ENCODE measurements at places on chromosomes 7 and 10.

- DNase-seq = no peak
These were observed 57.3 kb upstream of the CAMK2B start for GRCh38 chr7:44382459-44383265.

DNA sequence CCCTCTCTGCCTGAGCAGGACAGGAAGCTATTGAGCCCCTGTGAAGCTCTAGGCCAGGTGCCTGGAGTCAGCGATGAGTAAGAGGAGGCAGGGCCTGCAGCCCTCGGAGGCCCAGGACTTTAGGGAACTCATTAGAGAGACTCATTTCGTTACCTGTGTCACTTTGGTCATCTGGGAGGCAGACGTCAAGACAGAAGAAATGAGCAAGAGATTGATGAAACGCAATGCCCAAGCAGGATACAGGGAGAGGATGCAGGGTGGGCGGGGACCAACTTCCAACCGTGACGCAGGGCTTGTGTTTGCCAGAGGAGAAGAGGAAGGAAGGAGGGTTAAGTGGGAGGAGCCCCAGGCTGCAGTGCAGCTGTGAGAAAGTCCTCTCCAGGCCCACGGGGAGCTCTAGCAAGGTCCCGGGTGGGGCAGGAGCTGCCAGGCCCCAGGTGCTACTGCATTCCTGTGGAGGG, 26.4 kb upstream of the GNA12 start:
- peak; percentile 49 for DNase-seq

GRCh38 chr10:5508161-5508604, 8.8 kb upstream of the CALML5 start:
- no peak for DNase-seq

GRCh38 chr10:85623758-85624157, 742.8 kb downstream of the GRID1 start:
- no peak for DNase-seq

GRCh38 chr10:65570143-65571010, 1355.5 kb upstream of the LRRTM3 start:
- no peak for DNase-seq

GRCh38 chr10:78794736-78795455, 273.9 kb upstream of the ZMIZ1 start:
- DNase-seq = no peak

DNA sequence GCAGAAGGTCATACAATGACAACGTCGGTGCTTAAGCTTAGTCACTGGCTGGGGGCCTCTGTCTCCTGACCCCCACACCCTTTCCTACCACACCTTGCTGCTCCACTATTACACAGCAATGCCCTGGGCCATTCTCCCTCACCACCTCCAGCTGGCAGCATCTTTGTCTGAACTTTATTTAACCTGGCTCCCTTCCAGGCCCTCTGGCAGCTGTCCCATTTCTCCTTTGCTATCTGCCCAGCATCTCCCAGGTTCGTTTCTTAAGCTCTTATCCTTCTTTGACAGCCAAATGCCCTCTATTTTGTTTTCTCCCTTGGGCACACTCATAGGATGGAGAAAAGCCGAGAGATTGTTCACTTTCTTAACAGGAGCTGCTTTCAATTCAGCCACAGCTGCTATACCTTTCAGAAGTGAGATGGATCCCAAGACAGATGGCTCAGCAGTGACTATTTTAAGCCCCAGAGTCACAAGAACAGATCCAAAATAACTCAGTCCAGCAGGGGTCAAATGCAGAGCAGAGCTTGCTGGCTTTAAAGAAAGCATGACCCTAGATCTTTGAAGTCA, 1277.1 kb upstream of the AUTS2 start:
- no peak for DNase-seq

DNA sequence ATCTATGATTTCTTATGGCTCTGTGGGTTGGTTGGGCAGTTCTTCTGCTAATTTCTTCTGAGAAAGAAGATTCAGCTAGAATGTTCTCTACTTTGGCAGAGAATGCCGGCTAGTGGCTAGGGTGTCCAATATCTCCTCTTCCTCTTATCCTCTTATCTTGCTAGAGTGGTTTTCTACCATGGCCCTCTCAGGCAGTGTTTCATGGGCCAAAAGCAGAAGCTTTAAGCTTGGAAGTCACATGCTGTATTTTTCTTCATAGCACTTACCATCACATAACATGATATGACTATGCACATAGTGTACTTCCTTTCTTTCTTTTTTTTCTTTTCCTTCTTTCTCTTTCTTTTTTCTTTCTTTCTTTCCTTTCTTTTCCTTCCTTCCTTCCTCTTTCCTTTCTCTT, 140.0 kb downstream of the ITGB8 start:
- no peak for DNase-seq

DNA sequence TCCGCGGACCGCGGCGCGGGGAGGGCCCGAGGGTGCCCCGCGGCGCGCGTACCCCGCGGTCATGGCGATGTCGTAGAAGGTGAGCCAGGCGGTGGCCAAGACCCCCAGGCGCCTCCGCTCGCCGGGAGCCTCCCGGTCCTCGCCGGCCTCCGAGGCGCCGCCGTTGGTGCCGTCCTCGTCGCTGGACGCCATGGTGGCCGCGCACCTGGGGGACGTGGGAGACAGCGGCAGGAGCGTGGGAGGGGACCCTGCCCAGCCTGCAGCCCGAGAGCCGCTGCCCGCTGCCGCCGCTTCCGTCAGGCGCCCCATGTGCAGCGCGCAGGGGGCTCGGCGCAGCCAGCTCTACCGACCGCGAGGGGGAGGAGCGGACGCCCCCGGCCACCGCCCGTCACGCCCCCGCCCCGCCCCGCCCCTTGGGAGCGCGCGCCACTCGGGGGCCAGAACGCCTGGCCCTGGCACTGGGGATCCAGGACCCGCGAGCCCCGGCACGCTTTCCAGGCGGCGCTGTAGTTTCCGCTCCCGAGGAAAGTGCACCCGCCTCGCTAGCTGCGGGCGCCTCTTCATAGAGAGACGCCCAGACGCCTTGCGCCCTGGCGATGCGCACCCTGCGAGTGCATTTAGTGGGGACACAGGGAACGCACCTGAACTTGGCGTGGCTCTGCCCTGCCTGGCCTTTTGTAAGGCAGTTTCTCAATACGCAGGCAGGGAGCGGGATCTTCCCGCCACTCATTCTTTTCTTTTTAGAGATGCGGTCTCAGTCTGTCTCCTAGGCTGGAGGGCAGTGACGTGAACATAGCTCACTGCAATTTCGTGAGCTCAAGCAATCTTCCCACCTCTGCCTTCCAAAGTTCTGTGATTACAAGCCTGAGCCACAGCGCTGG, at the start of gene HACD1:
HACD1 (minus strand) TSS at position 344 of the 881 bp plus-strand sequence; CDS start at position 309, 35 bp downstream.
- peak; percentile 70 for DNase-seq

DNA sequence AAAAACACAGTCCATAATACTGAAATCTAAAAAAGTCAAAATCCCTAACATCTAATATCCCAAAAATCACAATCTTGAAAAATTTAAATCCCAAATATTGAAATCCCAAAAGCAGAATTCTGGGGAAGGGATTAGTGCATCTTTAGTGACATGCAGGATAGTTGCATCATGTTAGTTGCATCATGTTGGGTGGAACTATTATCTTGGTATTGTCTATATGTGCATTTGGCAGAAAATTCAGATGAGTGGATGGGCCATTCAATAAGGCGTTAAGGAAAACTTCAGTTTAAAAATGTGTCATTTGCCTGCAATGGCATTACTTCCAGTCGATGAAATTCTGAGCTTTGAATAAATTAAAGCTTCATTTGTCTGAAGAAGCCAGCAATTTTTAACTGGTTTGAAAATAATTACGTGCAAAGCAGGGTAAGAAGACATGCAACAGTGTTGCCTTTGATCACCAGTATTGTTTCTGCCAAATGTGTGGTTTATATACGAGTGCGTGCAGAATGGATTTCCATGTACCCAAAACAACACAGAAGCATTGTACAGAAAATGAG, 221.4 kb upstream of the NFE2L3 start:
- no peak for DNase-seq

GRCh38 chr10:96441322-96441885, 72.3 kb downstream of the TLL2 start:
- no peak for DNase-seq

GRCh38 chr10:79049931-79050895, 18.6 kb upstream of the ZMIZ1 start:
- no peak for DNase-seq

- no peak for DNase-seq
These were observed 122.0 kb downstream of the PRLHR start for GRCh38 chr10:118473305-118473960.

DNA sequence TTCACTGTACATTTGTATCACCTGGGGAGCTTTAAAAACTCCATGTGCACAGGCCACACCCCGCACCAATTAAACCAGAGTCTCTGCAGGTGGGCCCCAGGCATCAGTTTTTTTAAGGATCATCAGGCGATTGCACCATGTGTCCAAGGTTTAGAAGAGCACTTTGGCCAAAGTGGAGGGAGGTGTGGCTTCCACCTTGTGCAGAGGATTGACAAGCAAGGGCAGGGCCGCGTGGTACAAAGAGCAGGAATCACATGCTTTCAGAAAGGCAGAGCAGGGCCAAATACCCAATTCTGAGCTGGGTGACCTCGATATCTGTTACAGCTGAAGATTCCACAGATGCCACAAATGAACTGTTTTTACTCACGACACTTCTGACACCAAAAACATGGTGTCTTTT, 52.4 kb downstream of the NOC3L start:
- no peak for DNase-seq

DNA sequence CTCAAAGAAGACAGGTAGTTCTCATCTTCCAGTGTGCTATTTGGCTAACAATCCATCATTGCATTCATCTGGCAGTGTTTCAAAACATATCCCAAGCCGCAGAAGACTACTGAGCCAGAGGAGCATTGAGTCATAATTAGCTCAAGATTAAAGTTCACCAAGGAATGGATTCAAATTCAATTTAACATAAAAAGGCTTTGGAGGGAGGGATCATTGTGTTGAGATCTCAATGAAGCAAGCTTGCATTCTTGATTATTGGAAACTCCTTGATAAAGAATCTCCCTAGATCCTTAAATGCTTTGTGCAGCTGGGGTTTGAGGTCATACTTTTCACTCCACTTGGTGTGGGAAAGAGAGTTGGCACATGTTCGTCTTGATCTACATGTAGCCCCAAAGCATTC, 142.8 kb upstream of the SEMA3A start:
- DNase-seq = no peak

- no peak for DNase-seq
These were observed 2.1 kb downstream of the IFIT5 start for GRCh38 chr10:89416465-89416864.

DNA sequence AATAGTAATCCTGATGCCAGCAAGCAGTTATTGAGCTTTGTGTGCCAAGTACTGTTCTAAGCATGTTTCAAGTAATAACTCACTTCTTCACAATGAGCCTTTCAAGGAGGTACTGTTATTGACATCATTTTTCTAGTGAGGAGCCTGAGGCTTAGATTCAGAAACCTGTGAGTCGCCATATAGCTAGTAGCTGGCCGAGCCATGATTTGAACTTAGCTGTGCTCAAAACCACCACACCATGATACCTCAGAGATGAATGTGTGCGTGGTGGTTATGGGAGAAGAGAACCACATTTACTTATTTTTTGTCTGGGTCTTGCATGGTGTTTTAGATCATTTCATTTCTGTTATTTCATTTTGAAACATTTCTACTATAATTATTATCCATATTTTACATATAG, 578.9 kb downstream of the AUTS2 start:
- DNase-seq = no peak

DNA sequence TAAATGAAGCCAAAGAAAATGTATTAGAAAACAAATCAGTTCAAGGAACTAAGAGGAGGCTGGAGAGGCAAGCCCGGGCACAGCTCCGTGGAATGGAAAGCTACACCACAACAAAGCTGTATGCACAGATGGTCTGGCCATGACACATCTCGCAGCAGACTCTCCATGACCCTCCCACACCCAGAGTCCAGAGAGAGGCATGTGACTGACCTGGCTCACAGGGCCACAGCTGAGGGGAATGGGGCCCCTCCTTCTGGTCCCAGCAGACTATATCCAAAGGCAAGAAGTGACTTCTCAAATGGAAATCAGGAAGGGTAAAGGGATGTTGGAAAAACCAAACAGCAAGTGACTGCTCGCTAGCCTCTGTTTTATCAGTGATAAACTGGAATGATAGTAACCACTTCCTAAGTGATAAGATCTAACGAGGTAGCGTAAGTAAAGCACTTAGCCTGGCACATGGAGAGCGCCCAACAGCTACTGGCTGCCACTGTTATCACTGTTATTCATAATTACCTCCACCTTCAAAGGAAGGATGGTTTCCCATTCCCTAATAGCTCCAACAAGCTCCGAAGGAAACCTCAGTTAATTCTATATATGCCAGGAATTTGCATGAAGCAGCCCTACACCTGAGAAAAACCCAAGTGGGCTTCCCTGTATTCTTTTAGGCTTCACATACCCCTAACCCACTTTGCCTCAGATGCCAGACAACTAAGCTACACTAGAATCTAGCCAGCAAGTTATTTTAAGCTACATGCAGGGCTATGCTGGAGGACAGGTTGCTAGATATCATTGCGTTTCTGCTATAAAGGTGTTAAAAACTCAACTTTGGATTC, 8.4 kb downstream of the OSBPL3 start:
- no peak for DNase-seq

DNA sequence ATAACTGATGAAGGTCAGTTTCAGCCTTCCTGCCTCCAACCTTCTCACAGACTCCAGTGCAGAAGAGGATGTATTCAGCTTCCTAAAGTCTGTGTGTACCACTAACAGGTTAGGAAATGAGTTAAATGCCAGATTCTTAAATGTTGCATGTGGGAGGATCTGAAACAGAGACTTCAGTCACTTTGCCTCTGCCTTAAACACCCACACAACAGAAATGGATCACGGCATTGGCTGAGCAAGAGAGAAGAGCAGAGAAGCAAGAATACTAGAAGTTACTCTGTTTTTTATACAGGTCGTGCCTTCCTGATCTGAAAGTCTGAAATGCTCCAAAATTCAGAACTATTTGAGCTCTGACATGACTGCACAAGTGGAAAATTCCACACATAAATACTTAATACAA, 98.9 kb upstream of the ARHGAP21 start:
- DNase-seq = no peak

DNA sequence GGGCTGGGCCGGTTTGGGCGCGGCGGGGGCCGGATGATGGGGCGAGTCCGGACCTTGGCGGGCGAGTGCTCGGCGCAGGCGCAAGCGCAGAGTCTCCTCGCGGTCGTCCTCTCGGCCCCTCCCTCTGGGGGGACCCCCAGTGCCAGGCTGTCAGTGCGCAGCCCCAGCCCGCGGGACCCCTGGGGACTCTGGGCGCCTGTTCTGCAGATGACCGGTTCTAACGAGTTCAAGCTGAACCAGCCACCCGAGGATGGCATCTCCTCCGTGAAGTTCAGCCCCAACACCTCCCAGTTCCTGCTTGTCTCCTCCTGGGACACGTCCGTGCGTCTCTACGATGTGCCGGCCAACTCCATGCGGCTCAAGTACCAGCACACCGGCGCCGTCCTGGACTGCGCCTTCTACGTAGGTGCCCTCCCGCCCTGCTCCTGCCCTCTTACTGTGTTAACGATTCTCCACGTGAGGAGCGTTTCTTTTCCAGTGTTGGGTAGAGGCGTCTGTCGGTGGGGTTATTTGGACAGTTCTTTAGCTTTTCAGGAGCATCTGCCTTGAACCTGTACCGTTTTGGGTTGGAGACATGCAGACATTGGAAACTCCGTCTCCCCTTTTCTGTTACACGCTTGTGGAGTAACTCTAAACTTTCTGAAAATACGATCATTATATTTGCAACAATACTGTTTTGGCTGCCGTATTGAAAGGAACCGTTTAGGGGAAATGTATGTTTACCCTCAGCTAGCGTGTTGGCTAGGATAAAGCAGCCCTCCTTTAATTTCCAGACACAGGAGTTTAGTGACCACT, 706 bp downstream of the BUB3 start:
- peak; percentile 34 for DNase-seq
